ENCODE measurements at places on chromosomes 3 and 15.

- DNase-seq = no peak
These were observed 880.8 kb downstream of the ROBO1 start for GRCh38 chr3:78887029-78887428.

GRCh38 chr3:126300761-126301481 is 56.3 kb downstream of the KLF15 start:
- no peak for DNase-seq

- DNase-seq = no peak
These were observed 12.4 kb downstream of the RBPMS2 start for GRCh38 chr15:64763021-64763420.

- DNase-seq = no peak
These were observed 479.5 kb upstream of the AGTR1 start for GRCh38 chr3:148218222-148218621.

DNA sequence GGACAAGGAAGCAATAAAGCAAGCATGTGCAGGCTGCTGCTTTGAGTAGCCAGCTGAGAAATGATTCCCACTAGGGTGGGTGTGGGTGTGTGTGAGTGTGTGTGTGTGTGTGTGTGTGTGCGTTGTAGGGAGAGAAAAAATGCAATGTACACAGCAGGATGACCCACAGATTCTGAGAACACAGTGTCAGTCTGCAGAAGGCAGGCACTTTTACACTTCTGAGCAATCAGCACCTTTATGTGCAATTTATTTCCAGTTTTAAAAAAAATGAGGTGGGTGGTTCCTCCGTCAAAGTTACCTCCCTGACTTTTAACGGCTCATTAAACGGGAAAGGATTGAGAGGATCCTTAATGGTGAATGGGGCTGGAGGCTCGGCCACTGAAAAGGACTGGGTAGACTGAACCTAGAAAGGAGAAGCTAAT is 38.5 kb upstream of the LIPC start:
- no peak for DNase-seq

DNA sequence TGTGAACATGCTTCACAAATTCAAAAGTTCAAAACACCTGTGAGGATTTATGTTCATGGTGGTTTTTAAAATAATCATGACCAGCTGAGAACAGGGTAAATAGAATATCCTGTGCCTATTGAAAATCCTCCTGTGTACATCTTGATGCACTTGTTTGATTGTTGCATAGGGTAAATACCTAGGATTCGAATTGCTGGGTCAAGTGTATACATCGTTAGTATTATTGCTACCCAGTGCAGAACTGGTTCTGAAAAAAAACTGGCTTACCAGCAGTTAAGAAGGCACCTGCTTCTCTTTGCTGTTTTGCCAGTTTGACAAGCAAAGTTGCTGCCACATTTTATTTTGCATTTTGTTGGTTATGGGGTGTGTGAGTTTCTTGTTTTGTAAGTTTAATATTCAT is 272.6 kb downstream of the CLSTN2 start:
- DNase-seq = no peak

DNA sequence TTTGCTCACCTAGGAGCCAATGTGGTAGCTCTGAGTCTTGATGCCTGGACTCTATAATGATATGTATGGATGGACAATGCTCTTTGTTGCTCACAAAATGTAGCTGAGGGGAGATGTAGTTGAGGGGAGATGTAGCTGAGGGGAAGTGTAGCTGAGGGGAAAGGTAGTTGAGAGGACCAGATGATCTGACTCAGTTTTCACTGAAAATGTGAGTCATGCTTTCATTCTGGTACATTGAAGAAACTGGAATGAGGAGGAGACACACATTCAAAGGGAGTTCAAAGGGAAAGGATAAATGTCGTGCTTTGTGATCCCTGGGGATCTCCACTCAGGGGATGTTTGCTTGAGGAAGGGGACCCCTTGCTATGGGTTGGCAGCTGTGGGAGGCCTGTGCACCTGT is 302.9 kb upstream of the TRIM42 start:
- no peak for DNase-seq

DNA sequence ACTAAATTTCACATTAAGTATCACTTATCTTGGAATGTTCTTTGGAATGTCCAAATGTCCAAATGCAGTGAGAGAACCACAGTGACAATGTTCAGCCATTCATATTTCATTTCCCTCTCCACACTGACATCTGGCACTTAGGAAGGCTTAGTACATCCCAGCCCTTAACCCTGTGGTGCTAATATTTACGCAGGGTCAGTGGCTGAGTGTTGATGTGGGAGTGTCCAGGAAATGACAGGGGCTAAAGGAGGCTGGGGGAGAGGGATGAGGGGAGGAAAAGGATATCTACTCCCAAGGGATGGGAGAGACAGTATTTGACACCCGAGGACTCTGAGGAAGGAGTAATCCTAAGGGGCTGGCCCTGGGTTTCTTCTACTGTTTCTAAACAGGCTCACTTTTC is 14.1 kb upstream of the CCR4 start:
- no peak for DNase-seq

- no peak for DNase-seq
These were observed 25.9 kb upstream of the MINAR1 start for GRCh38 chr15:79406210-79406609.

- no peak for DNase-seq
These were observed 46.5 kb downstream of the ACAA1 start for GRCh38 chr3:38090453-38090852.

- no peak for DNase-seq
These were observed 45.4 kb downstream of the PLOD2 start for GRCh38 chr3:146115619-146116018.

- DNase-seq = no peak
These were observed 169.8 kb upstream of the ROBO1 start for GRCh38 chr3:79937567-79937966.

DNA sequence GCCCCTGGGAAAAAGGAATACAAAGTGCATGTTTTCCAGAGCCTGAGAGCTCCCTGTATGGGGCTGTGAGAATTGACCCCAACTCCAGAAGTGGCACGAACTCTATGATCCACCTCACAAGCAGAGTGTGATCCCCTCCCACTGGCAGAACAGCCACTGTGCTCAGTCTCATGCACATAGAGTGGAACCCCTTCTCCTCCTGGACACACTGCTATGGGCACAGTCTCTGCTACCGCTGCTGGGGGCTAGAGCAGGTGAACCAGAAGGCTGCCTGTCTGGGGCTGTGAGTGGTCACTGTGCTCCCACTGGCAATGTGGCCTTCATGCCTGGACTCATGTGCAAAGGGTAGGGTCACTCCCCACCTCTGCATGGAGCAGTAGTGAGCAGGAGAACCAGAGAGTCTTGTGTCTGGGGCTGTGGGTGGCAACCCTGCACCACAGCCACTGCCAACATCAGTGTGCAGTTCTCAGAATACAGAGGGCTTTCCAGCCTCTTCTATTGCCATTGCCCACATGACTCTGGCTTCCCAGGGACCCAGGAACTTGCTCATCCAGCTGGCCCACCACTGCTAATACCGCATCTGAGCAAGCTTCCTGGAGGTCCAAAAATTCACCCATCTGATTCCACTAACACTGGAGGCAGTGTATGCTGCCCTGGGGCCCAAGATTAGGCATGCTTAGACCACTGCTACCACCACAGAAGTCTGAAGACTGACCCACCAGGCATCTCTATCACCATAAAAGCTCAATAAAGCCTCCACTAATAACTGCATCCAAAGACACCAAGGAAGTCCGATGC is 343.7 kb upstream of the SOX14 start:
- DNase-seq = no peak

DNA sequence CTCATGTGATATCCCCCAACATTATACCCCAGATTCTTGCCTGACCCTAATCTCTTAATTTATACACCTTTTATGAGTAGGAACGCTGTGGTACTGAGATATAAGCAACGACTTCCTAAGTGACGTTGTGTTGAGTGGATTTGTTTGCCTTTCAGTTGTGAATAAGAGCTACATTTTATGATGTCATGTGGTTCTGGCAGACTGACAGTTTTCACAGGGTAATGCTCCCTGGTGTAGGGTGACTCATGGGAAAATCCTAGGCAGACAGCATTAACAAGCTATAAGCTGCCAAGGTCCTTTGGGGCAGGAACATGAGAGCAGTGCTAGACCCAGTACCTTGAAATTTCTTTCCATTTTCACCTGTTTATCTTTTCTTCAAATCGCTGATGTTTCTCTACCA is 11.2 kb downstream of the C3orf52 start:
- DNase-seq = no peak

- no peak for DNase-seq
These were observed 32.6 kb upstream of the KLF13 start for GRCh38 chr15:31294067-31294466.

DNA sequence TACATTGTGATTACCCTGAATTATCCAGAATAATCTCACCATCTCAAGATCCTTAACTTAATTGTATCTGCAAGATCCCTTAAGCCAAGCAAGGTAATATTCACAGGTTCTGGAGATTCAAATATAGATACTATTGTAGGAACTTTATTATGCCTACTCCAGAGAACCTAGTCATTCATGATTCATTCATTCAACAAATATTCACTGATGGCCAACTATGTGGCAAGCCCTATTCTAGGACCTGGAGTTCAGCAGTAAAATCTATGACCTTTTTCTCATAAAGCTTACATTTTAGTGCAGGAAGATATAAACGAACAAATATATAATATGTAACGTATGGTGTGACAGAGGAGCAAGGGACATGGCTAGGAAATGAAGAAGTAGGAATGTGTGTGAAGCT is 49.6 kb downstream of the ISL2 start:
- DNase-seq = no peak

DNA sequence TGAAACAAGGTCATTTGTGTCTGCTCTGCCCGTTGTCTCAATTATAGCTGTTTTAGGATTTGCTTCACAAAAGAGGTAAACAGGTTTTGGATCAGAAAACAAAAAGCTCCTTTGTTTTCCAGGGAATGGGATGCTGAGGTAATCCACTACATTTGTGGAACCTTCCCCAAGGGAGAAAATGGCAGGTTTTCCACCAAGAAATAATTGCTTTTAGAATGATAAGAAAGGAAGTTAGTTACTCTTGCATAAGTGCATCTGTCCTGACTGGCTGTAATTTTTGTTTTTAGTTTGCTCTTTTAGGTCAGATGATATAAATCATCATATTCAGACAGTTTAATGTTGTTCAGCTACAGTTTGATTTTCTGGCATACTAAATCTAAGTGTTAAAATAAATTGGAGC is 198.5 kb upstream of the COL8A1 start:
- DNase-seq = no peak

GRCh38 chr15:65409036-65409631 is 13.6 kb downstream of the IGDCC4 start:
- DNase-seq = no peak

GRCh38 chr3:26307192-26307591 is 315.4 kb upstream of the LRRC3B start:
- no peak for DNase-seq

- DNase-seq = no peak
These were observed 1.6 kb downstream of the FAM81A start for GRCh38 chr15:59439576-59439975.

DNA sequence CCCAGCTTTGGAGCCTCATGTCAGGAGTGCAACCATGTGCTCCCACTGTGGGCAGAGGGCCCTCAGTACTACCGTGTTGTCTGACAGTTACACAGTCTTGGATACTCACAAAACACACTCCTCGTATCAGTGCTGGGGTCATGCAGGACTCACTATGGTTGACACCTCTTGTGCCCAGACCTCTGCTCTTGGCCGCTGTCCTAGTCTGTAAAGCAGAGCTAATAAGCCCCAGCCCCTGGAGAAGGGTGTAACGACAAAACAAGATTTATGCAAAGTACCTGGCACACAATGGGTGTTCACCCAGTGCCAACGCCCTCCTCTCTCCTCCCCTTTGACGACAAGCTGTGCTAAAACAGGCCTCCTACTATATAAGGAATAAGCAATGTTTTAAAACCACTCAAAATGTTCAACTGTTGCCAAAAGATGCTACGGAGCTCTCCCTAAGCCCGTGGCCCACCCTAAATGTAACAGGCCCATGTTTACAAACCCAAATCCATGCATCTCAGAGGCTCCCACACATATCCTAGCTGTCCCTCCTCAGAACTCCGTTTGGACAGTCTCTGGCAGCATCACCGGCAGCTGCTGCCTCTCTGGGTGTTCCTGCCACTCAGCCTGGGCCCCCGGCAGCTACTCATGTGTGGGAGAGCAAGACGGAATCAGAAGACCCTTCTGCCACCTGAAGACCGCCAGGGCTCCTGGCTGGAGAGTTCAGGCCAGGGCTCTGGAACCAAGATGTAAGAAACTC is 65.8 kb downstream of the MRPL46 start:
- no peak for DNase-seq

- DNase-seq = no peak
These were observed 420.3 kb upstream of the CFAP20DC start for GRCh38 chr3:59469948-59470723.

GRCh38 chr3:65493371-65493882 is 545.3 kb downstream of the MAGI1 start:
- DNase-seq = no peak

GRCh38 chr3:155026999-155027591 is 53.0 kb upstream of the MME start:
- DNase-seq = no peak

GRCh38 chr3:87088993-87089841 is 98.3 kb upstream of the VGLL3 start:
- DNase-seq = no peak

GRCh38 chr3:172357850-172358754 is 90.2 kb downstream of the GHSR start:
- DNase-seq = no peak

- DNase-seq = no peak
These were observed 749.7 kb downstream of the GRM7 start for GRCh38 chr3:7610634-7611033.

DNA sequence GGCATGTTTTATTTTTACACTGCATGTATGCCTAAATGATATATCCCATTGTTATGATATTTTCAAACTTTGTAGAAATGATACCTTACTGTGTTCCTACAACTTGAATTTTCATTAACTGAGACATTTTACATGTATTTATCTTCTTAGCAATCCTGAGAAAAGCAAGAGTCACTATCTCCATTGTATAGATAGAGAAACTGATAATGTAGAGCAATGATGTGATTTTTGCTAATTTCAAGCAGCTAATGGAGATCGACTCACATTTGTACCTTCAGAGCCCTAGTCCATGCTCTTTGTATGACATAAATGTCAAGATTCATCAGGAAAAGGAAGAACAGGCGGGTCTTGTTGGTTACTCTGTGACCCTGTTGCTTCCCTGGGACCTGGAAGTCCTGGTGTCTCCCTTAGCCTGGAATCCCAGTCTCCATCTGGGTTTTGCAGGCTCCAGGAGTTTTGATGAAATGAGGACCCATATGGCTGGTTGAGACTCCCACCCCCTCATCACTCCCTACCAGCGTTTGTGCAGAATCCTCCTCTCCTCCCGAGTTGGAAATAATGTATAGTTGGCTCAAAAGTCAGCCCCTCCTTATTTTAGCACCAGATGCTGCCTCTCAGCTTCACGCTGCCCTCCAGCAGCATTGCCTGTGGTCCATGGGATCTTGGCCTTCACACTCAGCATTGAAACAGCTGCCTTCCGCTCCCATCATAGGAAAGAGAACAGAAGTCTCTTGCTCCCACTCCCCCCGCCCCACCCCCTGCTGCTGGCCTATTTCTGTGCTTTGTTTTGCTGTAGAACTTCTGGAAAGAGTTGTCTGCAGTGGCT is 67.1 kb downstream of the APBA2 start:
- no peak for DNase-seq

Data from cortex of kidney (tissue), 1 donor.